ENCODE measurements at places on chromosomes 4 and X.

GRCh38 chr4:56424697-56425514 lies 10.5 kb downstream of the PPAT start:
- DNase-seq: no peak

DNA sequence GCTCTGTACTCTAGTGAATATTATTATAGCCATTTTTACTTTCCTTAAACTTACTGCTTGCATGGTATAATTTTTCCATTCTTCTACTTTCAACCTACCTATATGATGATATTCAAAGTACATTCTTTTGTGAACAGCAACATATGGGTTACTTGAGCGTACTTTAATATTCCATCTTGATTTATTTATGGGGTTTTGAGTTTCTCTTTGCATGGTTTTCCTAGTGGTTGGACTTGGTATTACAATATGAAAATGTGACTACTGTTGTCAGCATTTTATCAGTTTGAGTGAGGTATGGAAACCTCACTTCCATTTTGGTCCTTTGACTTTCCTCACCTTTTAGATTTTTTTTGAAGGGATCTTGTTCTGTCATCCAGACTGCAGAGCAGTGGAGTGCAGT lies 35.9 kb downstream of the ADGRG4 start:
- no peak for DNase-seq

- DNase-seq: no peak
Observed at GRCh38 chrX:16589826-16590225, 60.1 kb upstream of the S100G start.

DNA sequence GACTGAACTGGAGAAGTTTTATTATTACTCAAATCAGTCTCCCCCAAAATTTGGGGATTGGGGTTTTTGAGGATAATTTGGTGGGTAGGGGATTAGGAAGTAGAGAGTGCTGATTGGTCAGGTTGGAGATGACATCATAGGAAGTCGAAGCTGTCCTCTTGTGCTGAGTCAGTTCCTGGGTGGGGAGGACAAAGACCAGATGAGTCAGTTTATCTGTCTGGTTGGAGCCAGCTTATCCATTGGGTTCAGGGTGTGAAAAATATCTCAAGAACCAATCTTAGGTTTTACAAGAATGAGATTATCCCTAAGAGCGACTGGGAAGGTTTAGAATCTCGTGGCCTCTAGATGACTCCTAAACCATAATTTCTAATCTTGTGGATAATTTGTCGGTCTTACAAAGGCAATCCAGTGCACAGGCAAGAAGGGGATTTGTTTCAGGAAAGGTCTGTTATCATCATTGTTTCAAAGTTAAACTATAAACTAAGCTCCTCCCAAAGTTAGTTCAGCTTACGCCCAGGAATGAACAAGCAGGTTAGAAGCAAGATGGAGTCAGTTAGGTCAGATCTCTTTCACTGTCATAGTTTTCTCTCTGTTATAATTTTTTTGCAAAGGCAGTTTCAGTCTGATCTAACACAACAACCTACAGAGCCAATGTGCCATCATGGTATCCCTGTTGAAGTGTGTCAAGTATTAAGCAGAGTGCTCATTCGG lies 274.5 kb downstream of the SLC7A11 start:
- DNase-seq: no peak

DNA sequence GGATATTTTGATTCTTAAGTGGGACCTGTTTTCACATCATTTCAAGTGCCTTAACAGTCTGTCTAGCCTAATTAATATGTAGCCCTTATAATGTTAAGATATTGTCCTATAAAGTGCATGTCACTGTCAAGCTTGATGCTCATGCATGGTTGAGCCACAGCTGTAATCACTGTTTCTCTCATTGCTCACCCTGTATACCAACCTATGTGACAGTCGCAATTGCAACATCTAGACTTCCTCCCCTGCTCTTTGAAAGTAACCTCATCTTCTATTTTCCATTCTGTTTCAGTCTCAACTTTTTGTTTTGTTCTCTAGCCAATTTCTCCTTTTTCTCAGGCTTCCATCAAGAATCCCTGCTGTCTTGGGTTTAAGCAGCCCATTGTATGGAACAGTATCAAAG lies 24.4 kb upstream of the MSL3 start:
- DNase-seq: no peak

GRCh38 chr4:39626261-39626660 lies 12.4 kb downstream of the SMIM14 start:
- DNase-seq: no peak
